H54 (cell line): ENCODE measurements at places on chromosomes 16 and 17.

GRCh38 chr16:87461466-87461991, 31.3 kb downstream of the ZCCHC14 start:
- peak; percentile 79 for DNase-seq

GRCh38 chr17:82750241-82750908, 1.5 kb upstream of the TBCD start:
- DNase-seq = no peak

- DNase-seq = no peak
These were observed 4.8 kb downstream of the SYNGR2 start for GRCh38 chr17:78173097-78173715.

DNA sequence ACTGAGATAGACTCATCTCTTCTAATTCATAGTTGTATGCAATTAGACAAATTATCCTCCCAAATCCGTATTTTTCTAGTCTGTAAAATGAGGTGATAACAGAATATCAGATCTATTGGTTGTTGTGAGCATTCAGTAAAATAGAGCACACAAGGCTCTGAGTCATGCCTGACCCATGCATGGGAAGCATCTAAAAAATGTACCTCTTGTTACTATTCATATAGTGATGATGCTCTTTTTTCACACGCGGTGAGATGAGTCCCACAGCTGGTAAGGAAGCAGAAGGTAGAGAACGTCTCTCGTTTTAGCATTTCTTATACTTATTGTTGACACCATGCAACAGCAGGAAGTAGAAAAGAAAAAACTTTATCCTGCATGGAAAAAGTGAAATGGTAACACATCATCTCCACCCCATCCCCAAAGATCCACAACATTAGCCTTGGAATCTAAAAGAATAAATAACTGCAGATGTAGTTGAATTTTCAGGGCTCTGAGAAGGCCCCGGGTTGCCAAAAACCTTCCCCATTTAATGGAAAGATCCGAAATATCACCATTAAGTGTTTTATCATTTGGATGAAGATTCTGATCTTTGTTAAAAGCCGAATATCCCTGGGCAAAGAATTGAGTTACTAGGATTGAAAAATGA, 215.6 kb downstream of the TMEM114 start:
- no peak for DNase-seq

DNA sequence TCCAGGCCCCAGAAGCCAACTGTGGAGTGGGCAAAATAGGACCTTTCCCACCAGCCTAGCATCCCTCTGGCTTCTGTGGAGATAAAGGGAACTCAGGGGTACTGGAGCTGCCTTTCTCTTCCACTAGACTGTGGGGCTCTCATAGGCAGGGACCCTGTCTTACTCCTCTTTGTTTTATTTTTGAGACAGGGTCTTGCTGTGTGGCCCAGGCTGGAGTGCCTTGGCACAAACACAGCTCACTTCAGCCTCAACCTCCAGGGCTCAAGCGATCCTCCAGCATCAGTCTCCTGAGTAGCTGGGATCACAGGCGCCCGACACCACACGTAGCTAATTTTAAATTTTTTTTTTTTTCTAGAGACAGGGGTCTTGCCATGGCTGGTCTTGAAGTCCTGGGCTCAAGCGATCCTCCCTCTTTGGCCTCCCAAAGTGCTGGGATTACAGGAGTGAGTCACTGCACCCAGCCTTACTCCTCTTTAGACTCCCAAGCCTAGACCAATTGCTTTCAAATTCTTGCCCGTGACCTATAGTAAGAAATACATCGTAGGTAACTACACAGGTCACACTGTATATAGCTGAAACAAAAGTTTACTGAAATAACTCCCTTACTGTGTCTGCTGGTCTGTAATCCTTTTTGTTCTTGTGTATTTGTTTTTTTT, 2.6 kb downstream of the RAI1 start:
- DNase-seq = no peak

DNA sequence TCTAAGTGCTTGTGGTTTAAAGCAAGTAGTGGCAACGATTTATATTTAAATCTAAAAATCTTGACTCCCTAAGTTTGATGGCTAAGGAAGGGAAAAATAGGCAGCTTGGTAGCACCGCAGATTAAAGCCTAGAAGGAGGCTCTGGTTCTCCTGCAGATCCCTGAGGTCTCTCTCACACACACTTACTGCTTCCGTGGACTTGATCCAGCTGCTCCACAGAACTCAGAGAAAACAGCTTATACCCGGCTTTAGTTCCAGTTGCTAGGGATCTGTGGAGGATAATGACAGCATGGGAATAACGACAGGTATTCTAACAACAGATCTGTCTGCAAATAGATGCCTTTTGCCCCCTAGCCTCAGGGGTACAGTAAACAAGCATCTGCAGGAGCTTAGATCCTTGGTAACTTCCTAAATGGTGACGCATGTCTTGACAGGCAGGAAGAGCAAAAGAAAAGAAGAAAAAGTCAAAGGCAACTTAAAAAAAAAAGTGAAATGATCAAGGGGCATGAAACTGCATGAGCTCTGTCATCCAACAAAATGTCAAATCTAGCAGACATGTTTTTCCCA, 4.5 kb downstream of the WIPI1 start:
- DNase-seq = no peak

DNA sequence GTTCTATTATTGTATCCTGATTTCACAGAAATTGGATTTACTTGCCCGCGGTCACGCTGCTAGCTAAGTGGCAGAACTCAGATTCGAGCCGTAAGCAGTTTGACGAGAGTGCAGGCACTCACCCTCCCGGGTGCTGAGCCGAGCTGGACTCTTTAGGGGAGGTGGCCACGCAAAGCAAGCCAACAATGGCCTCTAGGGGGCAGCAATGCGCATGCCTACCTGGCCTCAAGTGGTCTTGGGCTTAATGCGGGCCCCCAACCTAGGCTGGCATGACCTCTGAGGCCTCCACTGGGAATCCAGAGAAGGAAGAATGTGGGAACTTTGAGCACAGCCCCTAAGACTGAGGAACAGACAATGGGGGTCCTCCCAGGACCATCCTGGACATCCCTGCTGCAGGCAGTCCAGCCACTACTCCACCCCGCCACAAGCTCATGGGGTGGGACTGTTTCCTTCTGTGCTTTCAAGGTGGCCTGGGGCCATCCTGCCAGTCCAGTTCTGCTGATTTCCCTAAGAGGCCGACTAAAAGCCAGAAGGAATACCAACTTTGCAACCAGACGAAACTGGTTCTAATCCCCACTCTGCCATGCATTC, 276.5 kb downstream of the XYLT1 start:
- DNase-seq = no peak

- no peak for DNase-seq
These were observed 49.0 kb upstream of the CHMP6 start for GRCh38 chr17:80942423-80943345.

DNA sequence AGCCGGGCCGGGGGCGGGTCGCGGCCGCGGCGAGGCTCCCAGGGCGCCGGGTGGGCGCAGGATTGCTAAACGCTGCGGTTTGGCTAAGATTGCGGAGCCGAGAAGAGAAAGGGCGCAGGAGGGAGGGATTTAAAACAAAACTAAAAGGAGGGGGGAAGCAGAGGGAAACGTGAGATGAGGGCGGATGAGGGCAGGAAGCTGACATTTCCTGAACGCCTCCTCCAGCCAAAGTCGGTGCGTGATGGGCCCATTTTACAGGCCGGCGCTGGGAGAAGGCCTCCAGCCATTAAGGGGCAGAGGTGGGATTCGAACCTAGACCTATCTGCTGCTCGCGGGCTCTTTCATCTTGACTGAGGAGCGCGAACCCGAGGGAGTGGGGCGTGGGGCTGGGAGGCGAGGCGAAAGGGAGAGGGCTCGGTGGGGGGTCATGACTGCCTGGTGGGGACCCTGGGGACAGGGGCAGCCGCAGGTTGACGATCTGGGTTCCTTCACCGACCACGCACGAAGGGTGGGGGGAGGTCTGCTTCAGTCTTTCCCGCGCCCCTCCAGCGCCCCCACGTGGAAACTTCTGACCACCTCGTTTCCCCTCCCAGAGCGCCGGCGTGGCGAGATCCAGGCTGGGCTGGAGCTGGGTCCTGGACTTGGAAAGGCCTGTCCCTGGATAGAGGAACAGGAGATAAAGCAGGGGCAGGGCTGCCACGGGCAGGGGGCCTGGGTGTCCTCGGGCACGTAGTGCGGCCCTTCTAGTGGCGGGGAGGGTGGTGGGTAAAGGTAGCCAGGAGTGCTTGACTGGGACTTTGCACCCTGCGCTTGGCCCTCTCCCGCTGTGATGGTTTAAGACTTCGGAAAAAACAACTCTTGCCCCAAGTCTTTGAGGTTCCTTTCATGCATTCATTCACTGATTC, 3.8 kb upstream of the TAC4 start:
- DNase-seq = peak; percentile 85

GRCh38 chr16:23072769-23073549, 76.3 kb downstream of the USP31 start:
- no peak for DNase-seq

DNA sequence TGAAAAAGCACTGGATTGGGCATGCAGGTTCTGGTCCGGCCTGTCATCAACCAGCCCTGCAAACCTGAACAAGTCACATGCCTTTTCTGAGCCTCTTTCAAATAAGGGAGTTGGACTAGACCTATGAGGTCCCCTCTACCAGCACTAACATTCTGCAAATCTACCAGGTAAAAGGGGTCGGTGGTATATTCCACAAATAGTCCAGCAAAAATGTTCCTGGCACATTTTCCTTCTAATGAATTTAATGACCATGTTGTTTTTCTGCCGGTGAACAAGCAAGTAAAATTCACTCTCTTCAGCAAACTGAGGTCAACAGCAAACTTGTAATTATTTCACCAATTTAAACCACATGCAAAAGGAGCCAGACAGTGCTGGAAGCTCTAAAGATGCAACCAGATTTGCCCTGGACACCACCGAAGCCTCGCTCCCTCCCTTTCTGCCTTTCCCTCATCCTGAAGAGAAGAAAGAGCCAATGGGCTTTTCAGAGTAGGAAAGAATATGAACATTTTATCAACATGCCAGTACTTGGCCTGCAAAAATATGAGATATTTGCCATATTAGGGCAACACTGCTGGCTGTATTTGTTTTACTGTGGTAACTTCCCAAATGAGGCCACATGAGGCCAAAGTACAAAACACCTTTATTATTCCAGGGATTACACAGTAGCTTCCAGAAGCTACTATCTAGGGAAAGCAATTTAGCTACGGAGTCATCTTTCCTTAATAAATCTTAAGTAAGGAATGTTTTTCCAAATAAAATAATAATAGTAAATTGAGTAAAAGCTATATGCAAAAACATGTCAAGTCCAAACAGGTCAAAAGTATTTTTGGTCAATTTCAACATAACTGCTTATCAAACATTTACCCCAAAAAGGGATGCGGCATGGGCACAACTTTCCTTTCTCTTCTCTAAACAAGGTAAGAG, 45.0 kb downstream of the USP31 start:
- DNase-seq = no peak
